Body of pancreas (tissue), 4 donors: ENCODE measurements at places on chromosomes 13 and 19. TPM values are rescaled to one million over a fixed set of nuclear protein-coding genes. Genes with fewer than 3 reads are reported as not detected.

HNRNPA1L2 gene
- 3.9 TPM for total RNA-seq

F10 gene
- total RNA-seq, result 2.3 TPM

ZNF260 gene
- total RNA-seq, result 16.3 TPM

KLK14 gene
- not detected for total RNA-seq

SMARCA4 gene
- total RNA-seq, result 56.3 TPM

CEACAM21 gene
- 0.52 TPM for total RNA-seq

THSD8 gene
- total RNA-seq, result not detected

BTBD2 gene
- 42.3 TPM for total RNA-seq

ZNF766 gene
- total RNA-seq, result 2.0 TPM

CEACAM16 gene
- total RNA-seq, result 1.3 TPM

AMER2 gene
- not detected for total RNA-seq

SPTBN4 gene
- 6.3 TPM for total RNA-seq

DNA sequence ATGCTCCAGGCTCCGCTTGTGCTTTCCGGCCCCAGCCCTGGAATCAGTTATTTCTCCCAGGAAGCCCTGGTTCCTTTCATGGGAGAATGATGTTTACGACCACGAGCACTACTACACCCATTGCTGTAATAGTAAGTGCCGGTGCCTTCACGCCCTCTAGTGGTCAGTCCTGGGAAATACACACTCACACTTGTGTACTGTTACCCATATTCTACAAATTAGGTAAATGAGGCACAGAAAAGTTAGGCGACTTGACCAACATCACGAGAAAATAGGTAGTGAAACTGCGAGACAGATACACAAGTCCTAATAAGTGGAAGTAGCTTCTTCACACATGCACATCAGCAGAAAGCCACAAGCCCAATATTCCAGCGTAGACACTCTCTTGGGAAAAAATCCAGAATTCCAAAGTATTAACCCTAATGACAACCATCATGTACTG, 21.7 kb downstream of the CEACAM21 start:
- DNase-seq, result peak; percentile 80

DNA sequence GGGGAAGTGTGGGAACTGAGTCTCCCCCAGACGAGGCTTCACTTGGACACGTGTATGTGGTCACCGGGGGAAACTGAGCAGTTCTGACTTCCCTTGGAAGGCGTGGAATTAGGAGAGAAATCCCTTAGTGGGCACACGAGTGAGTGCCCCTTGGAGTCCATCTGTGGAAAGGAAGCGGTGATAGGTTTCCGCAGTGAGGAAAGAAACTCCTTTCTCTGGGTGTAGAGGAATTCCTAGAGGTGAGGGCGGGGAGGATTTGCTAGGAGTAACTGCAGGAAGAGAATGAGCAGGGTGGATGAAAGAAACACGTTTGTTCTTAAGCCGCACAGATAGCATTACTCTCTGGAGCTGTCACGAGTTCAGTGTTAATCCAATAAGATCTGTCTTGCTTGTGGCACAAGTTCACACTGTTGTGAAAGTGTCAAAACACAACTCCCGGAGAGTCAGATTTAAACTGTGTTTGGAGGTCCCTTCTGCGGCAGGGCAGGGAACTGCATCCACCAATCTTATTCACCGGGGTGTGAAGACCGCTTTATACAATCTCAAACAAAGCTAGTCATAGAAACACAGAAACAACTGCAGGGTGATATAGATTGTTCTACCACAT, 1.2 kb downstream of the KL start:
- DNase-seq, result peak; percentile 25

DNA sequence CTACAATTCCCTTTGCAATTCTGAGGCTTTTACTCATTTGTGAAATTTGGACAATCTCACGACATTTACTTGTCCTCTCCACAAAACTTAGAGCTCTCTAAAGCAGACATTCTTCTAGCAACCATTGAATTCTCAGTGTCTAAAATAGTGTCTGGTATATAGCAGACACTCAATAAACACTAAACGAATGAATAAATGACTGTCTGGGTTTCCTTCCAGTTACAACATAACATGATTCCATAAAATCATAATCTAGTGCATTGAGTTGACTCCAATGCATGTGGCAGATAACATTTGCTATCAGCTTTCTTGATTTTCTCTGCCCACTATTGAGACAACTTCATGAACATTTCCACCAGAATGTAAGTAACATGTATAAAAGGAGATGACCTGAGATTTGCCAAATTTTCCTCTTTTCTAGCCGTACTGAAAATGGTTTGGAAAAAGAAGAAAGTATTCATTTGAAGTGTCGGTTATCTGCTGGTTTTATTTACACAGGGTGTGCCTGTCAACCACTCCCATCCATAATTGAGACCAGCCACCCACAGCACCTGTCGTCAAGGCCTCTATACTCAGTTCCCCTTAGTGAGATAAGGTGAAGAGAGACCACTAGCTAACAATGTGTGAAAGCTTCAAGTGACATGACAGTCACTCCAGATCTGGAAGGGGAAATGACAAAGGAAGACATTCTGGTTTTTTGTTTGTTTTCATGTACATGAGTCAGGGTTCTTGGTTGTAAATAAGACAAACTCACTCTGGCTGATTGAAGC, 4.8 kb upstream of the SERP2 start:
- no peak for DNase-seq

GRCh38 chr13:78228940-78229339, 310.3 kb upstream of the EDNRB start:
- DNase-seq, result no peak

GRCh38 chr19:18611327-18612050, 1.2 kb upstream of the TMEM59L start:
- no peak for DNase-seq

- DNase-seq, result no peak
Measured at GRCh38 chr19:48518207-48518606, 6.6 kb upstream of the LMTK3 start.

DNA sequence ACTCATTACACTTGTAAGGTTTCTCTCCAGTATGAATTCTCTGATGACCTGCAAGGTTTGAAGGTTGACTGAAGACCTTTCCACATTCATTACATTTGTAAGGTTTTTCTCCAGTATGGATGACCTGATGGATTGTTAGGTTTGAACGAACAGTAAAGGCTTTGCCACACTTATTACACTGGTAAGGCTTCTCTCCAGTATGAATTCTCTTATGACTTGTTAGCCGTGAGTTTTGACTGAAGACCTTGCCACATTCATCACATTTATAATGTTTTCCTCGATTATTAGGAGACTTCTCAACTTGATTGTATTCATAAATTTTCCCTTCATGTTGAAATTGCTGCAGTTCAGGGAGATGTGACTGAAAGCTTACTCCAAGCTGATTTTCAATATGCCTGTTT, 6.8 kb upstream of the ZNF347 start:
- no peak for DNase-seq

DNA sequence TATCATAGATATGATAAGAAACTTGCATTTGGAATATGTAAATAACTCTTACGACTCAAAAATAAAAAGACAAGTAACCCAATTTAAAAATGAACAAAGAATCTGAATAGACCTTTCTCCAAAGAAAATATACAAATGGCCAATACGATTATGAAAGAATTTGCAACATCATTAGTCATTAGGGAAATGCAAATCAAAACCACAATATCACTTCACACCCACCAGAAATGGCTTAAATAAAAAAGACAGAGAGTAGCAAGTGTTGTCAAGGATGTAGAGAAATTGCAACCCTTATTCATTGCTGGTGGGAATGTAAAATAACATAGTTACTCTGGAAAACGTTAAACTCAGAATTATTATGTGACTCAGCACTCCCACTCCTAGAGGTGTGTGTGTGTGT, 226.6 kb upstream of the MAB21L1 start:
- no peak for DNase-seq

- DNase-seq, result no peak
Measured at GRCh38 chr13:48901781-48902180, 73.9 kb upstream of the FNDC3A start.

- DNase-seq, result peak; percentile 41
Measured at GRCh38 chr19:14434543-14435319, 1.6 kb downstream of the PKN1 start.

DNA sequence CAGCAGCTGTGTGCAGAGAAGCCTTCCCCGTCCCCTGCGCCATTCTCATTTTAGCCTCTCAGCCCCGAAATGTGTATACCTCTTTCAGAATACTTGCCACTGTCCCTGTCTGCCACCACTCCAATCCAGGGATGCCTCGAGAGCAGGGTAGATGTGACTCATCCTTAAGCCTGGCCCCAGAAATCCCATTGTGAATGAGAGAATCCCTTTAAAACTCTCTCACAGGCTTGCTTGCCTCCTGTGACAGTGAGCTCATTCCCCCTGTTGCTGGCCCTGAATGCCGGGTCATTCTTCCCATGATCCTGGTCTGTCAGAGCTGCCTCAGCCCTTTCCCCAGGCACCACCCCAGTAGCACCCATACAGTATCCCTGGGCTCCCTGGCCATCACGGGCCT, 9.6 kb downstream of the AP2A1 start:
- DNase-seq, result no peak

- peak; percentile 41 for DNase-seq
Measured at GRCh38 chr19:33194886-33195644, 935 bp downstream of the LRP3 start.

DNA sequence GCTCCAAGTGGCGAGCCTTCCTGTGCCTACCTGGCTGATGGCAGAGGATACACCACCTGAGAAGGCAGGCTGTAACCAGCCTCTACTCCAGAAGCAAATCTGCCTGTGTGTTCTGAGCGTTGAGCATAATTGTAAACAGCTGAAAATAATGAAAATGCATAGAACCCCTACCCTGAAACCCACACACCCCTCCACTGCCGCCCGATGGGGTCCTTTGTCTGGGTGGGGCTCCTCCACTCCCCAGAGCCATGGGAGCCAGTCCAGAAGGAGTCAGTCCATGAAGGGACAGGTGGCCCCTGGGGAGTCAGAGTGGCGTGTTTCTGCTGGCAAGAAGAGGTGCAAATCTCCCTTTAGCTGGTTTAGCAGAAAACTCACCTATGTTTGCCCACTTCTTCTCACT, 8.0 kb upstream of the SOX1 start:
- no peak for DNase-seq

- no peak for DNase-seq
Measured at GRCh38 chr13:97548711-97549110, 114.7 kb downstream of the RAP2A start.

DNA sequence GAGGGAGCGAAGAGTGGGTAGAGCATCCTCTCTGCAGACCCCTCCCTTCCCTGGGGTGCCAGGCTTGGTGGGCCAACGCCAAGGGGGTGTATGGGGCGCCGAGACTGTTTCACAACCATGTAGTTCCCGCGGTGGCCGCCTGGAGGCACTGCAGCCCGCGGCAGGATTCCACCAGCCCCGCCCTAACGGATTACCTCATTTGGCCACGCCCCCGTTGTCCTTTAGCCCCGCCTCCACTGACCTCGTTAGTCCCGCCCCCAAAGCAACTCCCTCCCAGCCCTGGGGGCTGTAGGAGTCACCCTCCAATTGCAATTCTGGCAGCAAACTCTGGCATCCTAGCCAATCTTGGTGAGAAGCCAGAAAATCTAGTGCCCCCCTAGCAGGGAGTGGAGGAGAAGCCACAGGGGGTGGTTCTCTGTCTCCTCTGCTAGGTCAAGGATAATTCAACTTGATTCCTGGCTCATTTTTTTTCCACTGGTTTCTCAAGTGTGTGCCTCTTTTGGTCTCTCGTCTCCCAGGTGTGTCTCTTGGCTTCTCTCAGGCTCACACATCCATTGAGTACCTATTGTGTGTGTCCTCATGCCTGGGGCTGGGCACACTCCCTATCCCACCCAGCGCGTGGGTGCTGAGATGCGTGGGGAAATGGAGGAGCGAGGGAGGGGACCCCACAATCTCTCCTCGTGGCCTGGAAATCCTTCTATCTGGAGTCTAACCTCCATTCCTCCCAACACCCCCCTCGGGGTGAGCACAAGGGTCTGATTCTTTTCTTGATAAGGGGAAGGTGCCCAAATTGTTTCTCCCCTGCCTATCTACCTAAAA, 2.0 kb downstream of the OLFM2 start:
- peak; percentile 83 for DNase-seq

- DNase-seq, result no peak
Measured at GRCh38 chr13:96460609-96461008, 370.7 kb downstream of the HS6ST3 start.

DNA sequence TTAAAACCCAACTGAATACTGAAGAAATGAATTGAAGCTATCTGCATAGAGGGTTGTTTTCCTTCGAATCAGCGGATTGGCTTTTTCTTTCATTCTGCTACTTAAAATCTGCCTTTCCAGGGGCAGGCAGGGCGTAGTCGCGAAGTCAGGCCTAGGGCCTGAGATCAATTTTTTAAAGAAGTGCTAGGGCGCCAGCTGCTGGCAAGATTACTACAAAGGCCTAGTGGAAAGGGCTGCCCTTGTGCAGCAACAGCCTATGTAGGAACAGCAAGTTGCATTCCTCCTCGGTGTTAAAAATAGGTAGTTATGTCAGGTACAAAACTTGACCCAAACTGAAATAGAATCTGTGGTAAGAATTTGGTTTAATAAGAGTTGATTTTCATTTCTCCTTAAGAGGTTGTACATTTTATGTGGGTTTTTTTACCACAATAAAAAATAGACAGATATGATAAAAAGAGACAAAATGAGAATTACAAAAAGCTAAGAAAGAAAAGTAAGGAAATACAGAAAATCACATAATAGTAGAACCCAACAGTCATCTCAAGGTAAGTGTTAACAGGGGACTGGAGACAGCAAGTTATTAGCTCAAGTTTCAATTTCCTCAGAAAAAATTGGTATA, 9.5 kb upstream of the URAD start:
- peak; percentile 65 for DNase-seq
